ENCODE measurements at places on chromosomes 7 and 10.

DNA sequence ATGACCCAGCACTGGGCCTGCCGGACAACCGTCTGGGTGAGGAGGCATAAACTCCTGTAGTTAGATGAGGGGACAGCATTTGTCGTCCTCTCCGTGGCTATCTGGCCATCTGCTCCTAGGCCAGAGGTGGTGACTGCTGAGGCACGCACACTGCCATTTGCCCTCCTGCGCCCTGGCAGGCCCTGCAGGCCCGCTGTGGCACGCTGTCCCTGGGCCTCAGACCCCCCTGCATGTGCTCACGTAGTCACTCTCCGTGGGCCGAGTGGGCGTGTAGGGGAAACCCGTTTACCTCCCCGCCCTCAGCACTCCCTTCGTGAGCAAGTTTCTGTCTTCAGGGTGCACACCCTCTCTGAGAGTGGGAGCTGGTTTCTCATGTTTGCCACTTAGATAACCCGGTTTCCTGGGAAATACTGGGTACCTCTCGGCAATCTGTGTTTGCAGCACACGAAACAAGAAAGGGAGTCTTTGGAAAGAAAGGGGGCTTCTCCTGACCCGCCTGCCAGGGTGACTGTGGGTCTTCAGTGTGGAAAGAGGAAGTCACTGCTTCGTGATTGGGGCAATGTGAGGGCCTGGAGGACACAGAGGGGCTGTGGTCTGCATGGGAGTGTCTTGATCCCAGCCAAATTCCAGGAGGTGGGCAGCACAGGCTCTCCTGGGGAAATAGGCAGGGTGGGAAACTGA lies 10.8 kb downstream of the ADAMTS14 start:
- DNase-seq: no peak

DNA sequence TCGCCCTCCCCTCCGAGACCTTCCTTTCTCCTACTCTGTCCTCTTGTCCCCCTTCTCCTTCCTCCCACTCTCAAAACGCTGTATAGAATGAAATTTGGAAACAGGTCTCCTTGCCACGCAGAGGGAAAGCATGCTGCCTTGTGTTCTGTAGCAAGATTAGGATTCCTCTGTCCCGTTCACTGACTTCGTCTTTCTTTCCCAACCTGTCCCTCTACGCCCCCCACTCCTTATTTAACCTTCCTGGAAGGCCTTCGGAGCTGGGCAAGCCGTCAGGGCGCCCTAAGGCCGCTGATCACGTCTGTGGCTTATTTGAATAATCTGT lies 1.3 kb downstream of the HOXA9 start:
- no peak for DNase-seq

- no peak for DNase-seq
Observed at GRCh38 chr10:61663466-61663865, 737 bp downstream of the CABCOCO1 start.

- peak; percentile 69 for DNase-seq
Observed at GRCh38 chr10:6151087-6151977, 51.4 kb upstream of the PFKFB3 start.

- DNase-seq: no peak
Observed at GRCh38 chr10:113222207-113222606, 272.2 kb downstream of the TCF7L2 start.

DNA sequence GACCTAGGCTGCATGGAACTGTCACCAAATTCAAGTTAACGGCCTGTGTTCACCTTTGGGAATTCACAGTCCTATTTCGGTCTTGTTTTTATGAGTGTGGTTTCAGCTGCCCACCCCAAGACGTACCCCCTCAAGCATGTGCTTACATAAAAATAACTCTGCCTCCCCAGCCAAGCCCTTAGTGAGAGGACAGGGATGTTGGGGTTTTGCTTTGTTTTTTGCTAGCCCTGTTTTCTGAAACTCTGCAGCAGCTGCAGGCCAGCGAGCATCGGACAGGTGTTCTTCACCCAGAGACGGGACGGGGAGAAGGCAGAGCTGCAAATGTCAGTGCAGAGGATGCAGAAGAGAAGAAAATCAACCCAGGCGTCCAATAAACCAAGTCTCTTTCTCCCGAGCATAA lies 13.5 kb downstream of the CHST15 start:
- DNase-seq: no peak

DNA sequence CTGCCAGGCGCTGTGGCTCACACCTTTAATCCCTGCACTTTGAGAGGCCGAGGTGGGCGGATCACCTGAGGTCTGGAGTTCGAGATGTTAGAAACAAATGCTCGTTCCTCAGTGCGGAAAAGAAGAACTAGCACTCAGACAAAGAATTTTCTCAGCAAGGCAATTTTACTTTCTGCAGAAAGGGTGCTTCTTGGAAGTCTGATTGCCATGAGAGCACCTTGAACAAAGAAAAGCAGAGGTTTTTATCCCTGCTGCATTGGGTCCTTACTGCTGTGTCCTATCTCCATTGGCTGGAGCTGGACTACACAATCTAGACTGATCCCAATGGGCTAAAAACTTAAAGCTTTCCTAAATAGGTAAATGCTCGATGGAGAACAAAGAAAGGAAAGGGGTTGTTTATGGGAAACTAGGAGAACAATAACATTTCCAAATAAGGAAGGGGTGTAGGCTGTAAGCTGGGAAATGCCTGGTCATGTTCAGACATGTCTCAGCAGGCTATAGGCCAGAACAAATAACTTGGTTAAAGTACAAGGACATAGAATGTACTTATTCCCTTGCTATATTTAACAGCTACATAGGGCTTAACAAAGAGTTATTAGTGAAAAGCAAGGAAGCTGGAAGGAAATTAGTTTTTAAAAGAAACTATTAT lies 26.1 kb upstream of the ACTR3B start:
- no peak for DNase-seq

GRCh38 chr7:25117226-25118047 lies 7.6 kb downstream of the CYCS start:
- no peak for DNase-seq

DNA sequence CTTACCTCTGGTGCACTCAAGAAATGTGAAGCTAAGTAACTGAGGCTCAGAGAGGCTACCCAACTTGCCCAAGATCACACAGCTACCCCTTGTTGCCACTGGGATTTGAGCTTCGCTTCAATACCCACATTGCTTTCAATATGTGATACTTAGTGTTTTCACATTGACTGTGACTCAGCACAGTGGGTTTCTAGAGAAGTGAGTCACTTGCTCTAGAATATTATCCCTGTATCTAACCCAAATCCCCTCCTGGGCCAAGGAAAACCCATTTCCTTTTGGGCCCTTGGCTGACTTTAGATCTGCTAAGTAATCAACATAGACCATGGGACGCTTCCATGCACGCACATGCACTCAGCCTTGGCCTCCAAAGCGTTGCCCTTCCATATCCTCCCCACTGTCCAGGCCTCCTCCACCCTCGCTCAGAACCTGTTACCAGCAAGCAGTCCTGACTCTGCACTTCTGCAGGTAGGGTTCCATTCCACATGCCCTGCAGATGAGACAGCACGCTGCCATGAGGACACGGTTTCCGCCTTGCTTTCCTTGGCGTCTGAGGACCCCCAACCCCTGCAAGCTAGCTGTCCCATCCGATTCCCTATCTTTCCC lies 87.7 kb upstream of the CHST15 start:
- no peak for DNase-seq

DNA sequence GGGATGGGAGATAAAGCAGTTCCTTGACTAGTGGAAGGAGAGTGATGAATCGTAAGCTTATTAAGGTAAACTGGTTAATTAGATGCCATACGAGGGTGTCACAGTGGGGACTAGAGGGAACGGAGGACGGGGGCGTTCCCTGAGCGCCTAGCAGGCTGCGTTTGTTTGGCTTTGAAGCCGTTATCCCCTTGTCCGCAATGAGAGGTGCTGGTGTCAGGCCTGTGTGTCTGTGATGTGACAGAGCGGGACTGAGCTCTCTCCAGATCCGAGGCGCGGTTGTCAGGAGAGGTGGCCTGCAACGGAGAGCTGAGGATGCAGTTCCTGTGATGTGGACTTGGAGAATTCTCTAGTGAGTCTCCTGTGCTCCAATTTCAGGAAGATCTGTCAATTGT lies 60.0 kb upstream of the PRPS1L1 start:
- no peak for DNase-seq

- DNase-seq: no peak
Observed at GRCh38 chr7:149415391-149416071, 45.3 kb downstream of the ZNF777 start.

GRCh38 chr10:125407000-125407502 lies 246.7 kb upstream of the CTBP2 start:
- DNase-seq: no peak

DNA sequence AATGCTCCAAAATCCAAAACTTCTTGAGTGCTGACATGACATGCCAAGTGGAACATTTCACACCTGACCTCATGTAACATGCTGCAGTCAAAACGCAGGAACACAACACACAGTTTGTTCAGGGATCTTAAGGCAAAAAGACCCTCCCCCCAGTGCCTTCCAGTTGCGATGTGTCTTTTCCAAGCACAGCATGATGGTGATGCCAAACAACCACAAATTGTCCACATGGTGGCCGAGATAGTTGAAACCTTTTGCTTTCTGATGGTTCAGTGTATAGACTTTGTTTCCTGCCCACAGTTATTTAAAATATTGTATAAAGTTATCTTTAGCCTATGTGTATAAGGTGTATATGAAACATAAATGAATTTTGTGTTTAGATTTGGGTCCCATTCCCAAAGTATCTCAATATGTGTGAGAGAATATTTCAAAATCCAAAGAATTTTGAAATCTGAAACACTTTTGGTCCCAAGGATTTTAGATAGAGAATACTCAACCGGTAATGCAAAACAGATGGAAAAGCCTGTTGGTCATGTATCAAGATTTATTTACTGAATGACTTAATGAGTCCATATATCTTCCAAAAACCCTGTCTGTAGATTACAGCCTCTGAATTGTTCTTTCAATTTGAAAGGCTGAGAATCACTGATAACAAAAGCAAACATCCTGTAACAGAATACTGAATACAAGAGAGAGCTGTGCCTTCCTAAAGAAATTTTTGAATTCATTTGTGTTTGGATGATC lies 93.4 kb upstream of the OIT3 start:
- DNase-seq: no peak

GRCh38 chr10:14967897-14968296 lies 8.7 kb downstream of the MEIG1 start:
- DNase-seq: no peak

GRCh38 chr10:103564776-103565520 lies 71.4 kb downstream of the NEURL1 start:
- DNase-seq: peak; percentile 78

GRCh38 chr7:12855036-12855435 lies 167.6 kb downstream of the ARL4A start:
- no peak for DNase-seq

GRCh38 chr7:128875523-128875948 lies 12.9 kb downstream of the ATP6V1F start:
- DNase-seq: no peak

GRCh38 chr7:129149511-129149910 lies 5.0 kb downstream of the TSPAN33 start:
- no peak for DNase-seq

DNA sequence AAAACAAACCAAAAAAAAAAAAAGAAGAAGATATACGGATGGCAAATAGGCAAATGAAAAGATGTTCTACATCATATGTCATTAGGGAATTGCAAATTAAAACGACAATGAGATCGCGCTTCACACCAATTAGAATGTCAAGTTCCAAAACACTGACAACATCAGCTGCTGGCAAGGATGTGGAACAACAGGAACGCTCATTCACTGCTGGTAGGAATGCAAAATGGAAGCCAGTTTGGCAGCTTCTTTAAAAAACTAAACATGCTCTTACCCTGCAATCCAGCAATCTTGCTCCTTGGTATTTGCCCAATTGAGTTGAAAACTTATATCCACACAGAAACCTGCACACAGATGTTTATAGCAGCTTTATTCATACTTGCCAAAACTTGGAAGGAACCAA lies 34.8 kb downstream of the CALML5 start:
- DNase-seq: no peak

- DNase-seq: no peak
Observed at GRCh38 chr7:16205466-16205865, 215.9 kb downstream of the CRPPA start.

GRCh38 chr7:77454802-77455201 lies 38.7 kb upstream of the GSAP start:
- DNase-seq: no peak

GRCh38 chr10:46264737-46265368 lies 21.9 kb upstream of the ANTXRL start:
- DNase-seq: no peak

GRCh38 chr7:134941185-134941900 lies 45.0 kb upstream of the AGBL3 start:
- DNase-seq: no peak

GRCh38 chr7:119931230-119931824 lies 341.6 kb upstream of the KCND2 start:
- DNase-seq: no peak

DNA sequence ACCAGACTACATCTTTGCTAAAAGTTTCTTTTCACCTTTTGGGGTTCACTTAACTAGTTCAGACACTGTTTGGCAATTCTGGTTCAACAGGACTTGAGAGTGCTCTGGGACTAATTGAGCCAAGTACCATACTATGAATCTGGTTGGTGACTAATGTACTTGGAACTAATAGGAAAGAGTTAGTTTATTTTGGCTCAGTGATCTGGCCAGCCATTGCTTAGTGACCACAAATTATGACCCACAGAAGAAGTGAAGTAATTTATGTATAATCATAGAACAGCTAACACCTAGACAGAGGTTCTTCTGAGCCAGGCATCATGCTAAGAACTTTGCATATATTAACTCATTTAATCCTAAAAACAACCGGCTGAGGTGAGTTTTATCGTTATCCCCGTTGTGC lies 126.5 kb upstream of the JCAD start:
- DNase-seq: no peak

- DNase-seq: no peak
Observed at GRCh38 chr10:35153716-35154115, 27.1 kb downstream of the CREM start.

- DNase-seq: no peak
Observed at GRCh38 chr7:155490697-155491628, 33.0 kb downstream of the EN2 start.

- peak; percentile 88 for DNase-seq
Observed at GRCh38 chr10:132387764-132388210, 9.2 kb upstream of the PWWP2B start.

- no peak for DNase-seq
Observed at GRCh38 chr10:87771871-87772500, 46.0 kb downstream of the ATAD1 start.

- no peak for DNase-seq
Observed at GRCh38 chr7:77979219-77979618, 180.6 kb downstream of the PHTF2 start.

GRCh38 chr7:35261041-35261440 lies 7.1 kb upstream of the TBX20 start:
- no peak for DNase-seq

DNA sequence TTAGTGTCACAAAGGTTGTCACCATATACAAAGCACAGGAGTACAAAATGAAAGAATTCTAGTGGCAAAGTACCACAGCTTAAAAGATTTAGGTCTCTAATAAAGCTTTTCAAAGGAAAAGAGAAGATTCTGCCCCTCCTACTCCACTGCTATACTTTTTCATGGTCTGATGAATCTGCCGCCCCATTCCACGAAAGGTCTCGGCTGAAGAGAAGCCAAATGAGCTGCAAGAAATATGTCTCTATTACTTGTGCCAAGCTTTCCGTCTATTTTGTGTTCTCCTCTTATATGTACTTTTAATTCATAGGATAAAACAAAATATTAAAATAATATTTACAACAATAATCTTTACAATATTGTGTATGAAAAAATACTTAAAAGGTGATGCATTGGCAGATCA lies 222.6 kb downstream of the ANK3 start:
- DNase-seq: no peak

- no peak for DNase-seq
Observed at GRCh38 chr10:113549856-113550255, 3.0 kb upstream of the HABP2 start.

GRCh38 chr7:41116817-41117216 lies 586.1 kb downstream of the INHBA start:
- no peak for DNase-seq

- no peak for DNase-seq
Observed at GRCh38 chr7:138257459-138258196, 181.4 kb downstream of the AKR1D1 start.

Measured in stimulated activated effector memory CD8-positive, alpha-beta T cell treated with anti-CD3 and anti-CD28 coated beads, Interleukin-12 subunit alpha, Interleukin-12 subunit beta, amount 100 ng/mL, for 72 hours (primary cell).